ENCODE measurements at places on chromosomes 3 and 15.

GRCh38 chr15:49038382-49038781 lies 7.9 kb downstream of the SECISBP2L start:
- DNase-seq, result no peak

DNA sequence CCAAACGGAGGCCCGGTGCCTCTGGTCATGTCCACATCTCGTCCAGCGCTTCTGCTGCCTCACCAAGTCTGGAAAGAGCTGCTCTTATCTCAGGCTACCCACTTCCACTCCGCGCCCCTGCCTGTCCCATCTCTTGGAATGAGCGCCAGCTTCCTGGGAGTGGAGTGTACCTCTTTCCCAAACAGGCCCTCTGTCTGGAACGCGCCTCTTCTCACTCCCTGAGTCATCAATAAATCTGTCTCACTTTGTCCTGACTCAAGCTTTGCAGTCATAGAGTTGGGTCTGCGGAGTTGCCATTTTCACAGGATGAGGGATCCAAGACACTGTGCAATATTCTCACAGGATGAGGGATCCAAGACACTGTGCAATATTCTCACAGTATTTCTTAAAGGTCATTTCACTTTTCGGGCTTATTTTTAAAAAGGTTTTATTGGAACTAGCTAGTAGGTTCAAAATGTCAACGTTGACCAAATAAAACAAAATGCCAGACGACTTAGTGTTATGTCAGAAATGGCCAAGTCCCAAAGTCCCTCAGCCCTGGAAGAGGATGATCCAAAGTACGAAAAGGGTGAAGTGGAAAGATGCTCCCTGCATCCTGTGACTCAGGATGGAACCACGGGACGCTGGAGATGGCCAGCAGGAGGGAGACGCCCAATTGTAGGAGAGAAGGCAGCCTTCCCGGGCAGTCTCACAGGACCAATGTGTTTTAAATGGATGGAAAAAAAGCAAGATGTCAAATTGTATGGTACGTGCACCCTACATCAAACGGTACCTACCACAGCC lies 81.1 kb downstream of the CHSY1 start:
- no peak for DNase-seq

DNA sequence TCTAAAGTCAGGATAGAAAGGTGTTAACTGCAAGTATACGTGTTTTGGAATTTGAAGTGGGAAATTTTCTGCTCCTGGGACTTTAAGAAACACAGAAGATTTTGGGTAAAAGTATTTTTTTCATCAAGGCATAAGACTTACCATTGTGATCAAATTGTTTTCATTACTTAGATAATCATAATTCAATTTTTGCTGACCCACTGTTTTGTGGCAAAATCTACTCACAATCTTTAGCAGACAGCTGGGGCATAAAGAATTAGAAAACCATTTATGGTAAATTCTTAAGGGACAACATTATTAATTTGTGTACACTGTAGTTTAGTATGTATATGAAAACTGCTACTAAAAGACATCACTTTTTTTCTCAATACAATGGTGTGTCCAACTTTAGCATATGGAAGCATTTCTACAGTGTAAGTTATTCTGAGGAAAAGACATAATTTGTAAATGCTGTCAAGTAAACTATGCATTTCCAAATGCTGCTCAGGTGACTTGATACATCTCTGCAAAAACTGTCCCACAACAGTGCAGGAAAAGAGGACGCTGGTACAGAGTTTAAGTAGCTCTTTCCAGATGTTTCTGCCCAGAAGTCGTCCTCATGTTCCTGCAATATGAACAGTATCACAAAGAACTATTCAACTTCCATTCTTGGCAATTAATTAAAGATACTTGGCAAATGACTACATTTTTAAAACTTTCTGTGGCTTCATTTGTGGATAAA lies 52.3 kb downstream of the THSD4 start:
- no peak for DNase-seq

DNA sequence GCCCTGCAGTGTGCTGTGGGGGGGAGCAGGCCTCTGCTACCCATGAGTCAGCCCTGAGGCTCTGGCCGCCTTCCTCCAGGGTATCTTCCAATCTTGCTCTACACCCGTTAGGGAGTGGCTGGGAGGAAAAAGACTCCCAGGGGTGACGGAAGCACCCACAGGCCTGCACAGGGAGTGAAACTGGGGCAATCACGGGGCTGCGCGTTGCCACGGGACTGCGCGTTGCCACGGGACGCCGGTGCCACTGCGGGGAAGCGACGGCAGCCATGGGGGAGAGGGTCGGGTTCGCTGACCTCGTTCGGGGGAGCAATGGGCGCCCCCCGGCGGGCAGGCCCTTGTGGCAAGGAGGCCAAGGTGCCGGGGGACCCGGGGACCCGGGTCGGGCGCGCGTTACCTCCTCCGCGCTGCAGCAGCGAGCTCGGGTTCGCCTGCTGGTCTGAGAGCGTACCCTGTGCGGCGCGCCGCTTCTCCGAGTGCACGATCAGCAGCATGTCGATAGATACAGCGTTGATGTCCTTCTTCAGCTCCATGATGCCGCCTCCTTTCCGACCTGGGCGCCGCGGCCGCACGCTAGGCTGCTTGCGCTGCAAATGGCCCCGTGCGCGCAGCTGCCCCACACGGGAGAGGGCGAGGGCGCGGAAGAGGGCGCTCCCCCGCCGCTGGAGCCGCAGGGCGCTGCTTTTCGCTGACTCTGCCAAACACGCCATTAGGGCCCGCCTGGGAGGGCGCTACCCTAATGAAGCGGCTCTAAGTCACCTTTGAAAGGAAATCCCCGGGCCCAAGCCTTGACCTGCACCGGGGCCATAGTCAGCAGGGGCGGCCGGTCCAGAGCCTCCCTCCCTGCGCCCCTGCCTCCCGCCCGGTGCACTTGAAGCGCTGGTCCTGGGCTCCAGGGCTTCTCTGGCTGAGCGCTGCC lies at the start of gene KY:
TSS of gene KY (minus strand) at position 592 of the 916 bp plus-strand sequence. CDS start at position 530, 62 bp downstream.
- no peak for DNase-seq

GRCh38 chr15:40347559-40348473 lies 3.0 kb upstream of the PHGR1 start:
- DNase-seq, result no peak

GRCh38 chr3:72558001-72558400 lies 290.2 kb downstream of the SHQ1 start:
- no peak for DNase-seq

GRCh38 chr15:74565381-74566085 lies 24.5 kb downstream of the ARID3B start:
- no peak for DNase-seq

DNA sequence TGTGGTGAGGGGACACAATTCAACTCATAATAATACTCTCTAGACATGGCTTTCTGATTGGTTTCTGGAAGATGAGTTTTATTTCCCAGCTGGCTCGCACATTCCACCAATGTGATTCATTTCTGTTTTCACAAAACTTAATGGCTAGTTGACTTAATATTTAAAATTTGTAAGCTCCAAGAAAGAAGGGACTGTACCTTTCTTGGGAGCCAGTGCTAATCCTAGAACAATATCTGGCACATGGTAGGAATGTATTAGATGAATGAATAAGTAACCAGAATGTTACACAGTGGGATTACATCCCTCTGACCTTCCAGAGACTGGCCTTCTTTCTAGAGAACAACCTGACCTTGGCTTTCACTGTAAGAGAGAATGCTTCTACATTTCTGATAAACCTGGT lies 262.8 kb downstream of the RORA start:
- no peak for DNase-seq

DNA sequence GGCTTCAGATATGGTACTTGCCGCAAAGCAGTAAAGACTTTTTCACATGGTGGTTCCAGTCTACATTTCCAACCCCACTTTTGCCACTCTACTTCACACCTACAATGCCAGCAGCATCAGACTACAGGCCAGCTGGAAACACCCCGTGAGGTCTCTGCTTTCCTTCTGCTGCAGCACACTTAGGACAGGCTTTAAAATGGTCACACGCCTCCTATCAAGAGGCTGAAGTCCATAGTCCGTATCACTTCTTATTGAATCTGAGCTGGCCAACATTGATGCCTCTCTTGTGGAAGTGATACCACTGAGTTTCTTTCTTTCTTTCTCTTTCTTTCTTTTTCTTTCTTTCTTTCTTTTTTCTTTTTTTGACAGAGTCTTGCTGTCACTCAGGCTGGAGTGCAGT lies 59.8 kb downstream of the ZNF860 start:
- no peak for DNase-seq

DNA sequence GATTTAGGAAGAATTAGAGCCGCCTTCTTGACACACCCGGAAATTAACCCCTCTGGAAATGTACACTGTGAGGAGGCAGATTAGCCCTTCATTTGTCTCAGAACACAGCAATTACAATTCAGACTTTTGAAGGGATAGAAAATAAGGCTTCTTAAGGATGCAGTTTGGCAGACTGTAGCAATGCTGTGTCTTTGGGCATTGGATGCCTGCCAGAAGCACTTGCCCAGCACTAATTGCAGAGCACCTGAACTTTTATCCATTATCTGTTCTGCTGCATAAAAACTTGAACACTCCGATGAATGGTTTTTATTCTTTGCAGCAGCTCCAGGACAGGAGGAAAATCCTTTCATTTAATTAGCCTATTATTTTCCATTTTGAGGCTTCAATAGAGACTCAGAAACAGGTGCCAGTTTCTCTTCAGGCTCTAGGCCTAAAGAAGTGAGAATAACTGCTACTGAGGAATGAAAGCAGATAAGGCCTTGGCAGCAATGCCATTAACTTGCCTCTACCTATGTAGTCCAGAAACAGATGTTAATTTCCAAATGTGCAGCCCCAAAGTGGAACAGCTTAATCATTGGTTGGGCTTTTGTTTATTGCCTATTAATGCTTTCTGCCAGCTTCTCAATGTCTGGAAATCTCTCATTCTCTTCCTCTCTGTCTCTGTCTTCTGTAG lies 418.5 kb downstream of the NSUN3 start:
- DNase-seq, result no peak

- no peak for DNase-seq
These were observed 83.5 kb upstream of the LIPC start for GRCh38 chr15:58348095-58348812.

DNA sequence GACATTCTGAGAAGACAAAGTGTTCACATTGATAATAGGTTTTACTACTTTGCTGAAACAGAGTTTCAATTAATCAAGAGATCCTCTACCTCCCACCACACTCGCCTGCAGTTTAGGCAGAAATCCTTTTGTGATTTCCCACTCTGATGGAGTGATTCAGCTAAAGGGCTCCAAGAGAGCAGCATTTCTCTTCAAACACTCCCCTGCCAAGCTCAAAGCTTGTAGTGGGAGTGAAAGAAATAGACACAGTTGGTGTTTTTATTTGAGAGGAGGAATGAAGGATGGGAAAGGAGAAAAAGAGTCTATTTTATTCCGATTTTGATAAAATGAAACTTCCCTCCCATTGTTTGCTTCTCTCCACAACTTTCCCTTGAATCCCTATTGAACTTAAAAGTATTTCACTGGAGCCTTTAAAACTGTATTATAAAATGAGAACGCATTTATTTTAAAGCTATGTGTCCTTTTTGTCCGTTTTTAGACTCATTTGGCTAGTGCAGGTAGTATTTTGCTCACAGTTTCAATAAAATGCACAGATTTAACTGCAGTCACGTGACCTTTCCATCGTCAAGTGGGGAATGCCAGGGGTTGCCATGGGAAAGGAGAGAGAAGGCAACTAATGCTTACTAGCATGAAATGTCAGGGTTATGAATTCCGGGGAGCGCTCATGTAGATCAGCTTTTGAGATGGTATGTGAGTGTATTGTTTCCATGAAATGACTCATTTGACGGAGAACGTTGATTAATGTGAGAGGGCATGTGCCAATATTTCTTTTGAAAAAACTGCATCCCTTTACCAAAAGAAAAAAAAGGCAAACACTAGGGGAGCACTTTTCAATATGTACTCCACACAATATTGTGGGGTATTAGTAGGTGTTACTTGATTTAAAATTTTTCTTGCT lies 7.7 kb upstream of the OSBPL11 start:
- no peak for DNase-seq

DNA sequence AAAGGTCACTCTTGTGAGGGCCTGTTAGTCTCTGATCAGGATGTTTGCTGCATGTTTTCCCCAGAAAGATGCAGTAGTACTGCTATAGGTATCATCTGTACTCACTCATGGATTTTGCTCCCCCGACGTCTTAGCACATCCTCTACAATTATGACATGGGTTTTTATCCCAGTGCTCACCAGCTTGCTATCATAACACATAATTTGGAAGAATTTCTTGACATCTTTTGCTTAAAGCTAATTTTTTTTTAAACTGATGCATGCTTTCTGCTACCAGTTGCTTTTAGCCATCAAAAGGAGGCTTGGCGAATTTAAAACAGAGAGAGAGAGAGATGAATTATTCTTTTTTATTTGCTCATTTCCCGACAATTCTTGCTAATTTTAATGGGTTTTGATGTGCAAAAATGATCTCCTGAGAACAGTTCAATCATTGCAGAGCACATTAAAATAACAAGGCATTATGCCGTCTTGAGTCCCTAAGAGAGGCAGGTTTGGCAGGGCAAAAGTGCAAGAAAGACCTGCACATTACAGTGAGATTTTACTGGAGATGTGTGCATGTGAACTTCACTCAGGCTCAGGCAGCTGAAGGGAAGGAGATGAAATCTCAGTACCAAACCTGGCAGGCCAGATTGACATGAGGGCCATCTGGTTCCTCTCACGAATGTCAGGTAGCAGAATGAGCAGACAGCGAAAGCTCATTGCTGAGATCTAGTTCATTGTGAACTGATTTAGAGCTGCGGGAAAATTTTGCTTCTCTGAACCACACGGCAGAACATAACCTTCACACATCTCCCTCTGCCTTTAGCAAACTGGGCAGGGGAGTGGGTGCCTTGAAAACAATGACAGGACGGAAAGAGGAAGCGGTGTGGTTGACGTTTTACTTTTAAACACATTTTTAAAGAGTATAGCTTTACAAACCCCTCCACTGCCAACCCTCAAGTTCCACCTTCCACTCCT lies 25.9 kb upstream of the GOLGA8B start:
- peak; percentile 21 for DNase-seq

DNA sequence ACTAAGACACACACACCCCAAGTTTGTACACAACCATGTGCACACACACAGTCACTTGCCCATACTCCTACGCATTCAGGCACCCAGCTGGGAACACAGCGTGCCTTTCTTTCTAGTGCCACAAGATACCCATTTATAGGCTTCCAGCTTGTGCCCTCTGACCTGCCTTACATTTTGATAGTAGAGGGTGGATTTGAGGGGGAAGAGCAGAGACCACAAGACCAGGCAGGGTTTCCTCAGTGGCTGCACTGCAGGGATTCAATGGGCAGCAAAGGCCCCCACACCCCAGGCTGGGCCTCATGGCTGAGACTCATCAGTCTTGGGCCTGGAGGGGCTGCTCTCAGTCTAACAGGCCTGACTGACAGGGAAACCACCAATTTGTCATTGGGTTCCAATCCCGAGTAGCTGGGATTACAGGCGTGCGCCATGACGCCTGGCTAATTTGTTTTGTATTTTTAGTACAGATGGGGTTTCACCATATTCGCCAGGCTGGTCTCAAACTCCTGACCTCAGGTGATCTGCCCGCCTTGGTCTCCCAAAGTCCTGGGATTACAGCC lies 18.8 kb upstream of the ANKDD1A start:
- no peak for DNase-seq

DNA sequence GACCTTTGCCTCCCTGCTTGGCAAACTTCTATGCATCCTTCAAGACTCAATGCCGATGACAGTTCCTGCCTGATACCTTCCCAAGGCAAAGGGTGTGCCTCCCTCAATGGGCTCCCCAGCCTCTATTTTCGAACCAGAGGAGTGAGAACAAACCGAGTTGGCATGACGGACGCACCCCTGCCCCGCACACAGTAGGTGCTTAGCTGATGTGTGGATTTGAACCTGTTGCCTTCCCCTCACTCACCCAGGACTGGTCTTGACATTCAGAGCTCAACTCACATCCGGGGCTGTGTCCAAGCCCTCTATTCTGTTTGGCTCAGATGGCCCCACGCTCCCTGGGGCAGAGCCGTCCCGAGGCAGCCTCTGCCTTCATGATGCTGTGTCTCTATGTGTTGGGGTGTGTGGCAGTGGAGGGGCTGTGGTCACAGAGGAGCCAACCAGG lies 52.2 kb upstream of the SLC6A11 start:
- no peak for DNase-seq

Data from CD4-positive, alpha-beta T cell (primary cell).